ENCODE measurements at places on chromosomes 12 and 14.

- no peak for DNase-seq
These were observed 72.9 kb downstream of the DDX51 start for GRCh38 chr12:132071040-132071810.

- DNase-seq: no peak
These were observed 67.8 kb downstream of the CHGA start for GRCh38 chr14:92990456-92991430.

DNA sequence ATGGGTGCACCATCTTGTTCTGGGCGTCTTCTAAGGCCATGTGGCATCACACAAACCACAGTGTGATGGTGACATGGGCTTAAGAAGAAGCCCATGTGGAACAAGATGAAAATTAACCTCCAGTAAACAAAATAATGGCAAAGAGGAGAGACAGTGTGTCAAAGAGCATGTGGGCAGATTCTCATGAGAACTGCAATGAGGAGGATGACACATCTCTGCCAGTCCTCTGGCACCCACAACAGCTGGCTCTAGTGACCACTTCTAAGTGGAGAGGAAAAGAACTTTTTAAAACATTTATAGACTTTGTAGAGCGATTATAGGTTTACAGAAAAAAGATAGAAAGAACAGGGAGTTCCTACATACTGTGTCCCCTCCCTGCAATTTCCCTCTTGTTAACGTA is 401.4 kb downstream of the ATP23 start:
- no peak for DNase-seq

GRCh38 chr12:32437095-32437515 is 37.7 kb downstream of the FGD4 start:
- DNase-seq: peak; percentile 97

- no peak for DNase-seq
These were observed 11.2 kb upstream of the RNU6-7 start for GRCh38 chr14:32190673-32191072.

DNA sequence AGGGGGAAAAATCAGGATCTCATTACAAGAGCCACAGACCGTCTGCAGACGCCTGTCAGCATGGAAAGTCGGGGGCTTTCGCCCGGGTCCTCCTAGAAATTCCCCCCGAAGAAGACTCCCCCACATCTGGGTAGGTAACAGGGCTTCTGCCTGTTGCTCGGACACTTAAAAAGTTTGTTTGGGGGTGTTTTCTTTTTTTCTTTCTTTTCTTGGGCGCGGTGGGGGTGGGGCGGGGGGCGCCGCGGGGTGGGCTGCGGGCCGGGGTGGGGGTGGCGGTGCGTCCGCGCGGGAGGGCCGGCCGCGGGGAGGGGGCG is 358 bp downstream of the ELK3 start:
- DNase-seq: no peak

- no peak for DNase-seq
These were observed 310.4 kb downstream of the KCNC2 start for GRCh38 chr12:74899031-74899829.

GRCh38 chr14:70803321-70804310 is 5.7 kb downstream of the MAP3K9 start:
- DNase-seq: no peak

GRCh38 chr14:92382677-92383076 is 59.7 kb downstream of the SLC24A4 start:
- peak; percentile 19 for DNase-seq

GRCh38 chr14:99781853-99782610 is 11.2 kb upstream of the EML1 start:
- no peak for DNase-seq

DNA sequence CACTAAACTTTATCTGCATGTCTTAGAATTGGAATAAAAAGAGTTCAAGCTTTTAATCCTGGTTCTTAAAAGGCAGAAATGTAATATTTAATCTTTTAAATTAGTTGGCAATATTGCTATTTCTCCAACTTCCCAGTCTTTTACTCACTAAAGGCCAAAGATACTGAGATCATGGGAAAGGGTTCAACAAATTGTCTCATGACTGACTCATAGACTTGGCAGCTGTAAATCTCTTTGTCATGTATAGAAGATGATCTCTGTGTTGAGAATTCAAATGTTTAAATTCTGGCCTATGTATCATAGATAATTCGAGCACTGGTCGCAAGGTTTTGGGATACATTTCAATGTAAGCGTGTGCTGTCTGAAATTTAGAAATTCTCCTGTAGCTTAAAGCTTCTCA is 40.1 kb upstream of the STRAP start:
- DNase-seq: no peak

DNA sequence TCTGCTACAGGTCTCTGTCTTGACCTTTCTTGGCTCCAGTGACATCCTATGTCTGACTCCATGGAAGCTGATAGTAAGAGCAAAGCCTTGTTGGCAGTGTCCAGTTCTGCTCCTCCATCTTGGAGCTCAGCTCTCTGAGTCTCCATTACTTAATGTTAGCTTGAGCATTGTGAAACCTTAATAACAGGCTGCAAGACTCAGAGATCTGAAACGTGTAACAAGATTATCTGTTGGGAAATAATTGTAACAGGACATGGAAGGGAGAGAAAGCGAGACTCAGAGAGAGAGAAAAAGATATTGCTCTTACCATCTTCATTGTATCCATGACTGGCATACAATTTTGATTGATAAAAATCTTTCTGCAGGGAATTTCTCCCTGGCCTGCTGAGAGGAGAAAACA is 1365.7 kb downstream of the AACS start:
- no peak for DNase-seq

- DNase-seq: no peak
These were observed 2.4 kb downstream of the NCOR2 start for GRCh38 chr12:124564971-124565491.

DNA sequence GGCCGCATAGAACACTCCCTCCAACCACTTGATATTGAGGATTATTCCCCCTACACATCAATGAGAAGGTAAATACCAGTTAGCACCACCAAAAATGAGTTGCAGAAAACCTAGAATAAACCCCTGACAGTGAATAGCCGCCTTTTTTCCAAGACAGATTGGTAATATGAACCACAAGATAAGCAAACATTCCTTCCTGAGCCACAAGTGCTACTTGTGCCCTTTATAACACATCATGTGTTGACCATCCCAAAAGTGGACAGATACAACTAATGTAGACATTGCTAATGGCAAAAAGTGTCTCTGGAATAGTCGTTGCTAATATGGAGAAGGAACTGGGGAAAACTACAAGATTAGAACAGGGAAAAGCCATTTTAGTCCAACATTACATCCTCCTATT is 17.2 kb downstream of the NOXRED1 start:
- no peak for DNase-seq

DNA sequence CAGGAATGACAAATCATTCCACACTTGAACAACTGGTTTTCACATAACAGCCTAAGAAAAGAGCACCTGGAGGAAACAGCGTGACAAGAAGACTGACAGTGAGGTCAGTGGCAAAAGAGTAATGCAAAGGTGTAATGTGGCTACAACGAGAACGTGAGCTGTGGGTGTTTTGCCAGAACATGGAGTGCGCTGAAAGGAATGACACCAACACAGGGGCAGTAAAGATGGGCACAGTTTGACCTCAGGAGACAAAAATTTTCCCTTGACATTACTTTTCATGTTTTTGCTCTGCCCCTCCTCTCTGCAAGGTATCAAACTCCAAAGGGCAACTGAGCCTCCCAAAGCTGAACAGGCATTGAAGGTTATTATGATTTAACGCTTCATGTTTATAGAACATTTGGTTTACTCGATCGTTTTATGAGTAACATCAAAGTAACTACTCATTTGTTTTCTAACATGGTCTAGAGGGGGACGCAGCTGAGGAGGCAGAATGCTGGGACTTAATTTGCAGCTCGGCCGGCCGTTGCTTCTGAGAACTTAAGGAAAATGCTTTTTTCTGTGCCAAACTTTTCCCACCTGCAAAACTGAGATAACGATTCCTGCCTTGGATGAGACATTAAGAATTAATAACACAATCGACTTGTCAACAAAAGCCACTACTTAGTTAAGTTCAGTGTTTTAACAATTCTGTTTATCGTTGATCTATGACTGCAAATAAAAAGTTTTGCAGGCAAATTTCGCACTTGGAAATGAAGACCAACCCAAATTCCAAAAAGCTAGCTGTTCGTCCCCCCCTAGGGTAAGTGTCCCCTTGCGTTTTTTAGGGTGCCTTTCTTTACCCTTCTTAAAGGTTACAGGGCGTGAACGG is 954 bp downstream of the HAUS4 start:
- DNase-seq: peak; percentile 79

DNA sequence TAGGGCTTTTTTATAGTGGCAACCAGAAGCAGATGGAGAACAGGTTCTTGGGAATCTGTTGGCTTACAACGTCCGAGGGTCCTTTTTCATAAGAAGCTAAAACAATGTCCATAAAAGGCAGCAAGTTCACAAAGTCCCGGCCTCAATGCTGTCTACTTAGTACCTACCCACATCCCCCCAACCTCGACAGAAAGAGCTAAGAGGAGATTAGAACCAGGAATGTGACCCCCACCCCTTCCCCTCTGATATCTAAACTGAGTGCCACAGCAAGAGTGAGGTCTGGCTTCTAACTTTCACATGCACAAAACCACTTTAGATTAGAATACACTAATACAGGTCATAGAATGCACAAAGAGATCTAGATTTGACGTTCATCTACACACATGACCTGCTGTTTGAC is 4.5 kb downstream of the DPF3 start:
- no peak for DNase-seq

DNA sequence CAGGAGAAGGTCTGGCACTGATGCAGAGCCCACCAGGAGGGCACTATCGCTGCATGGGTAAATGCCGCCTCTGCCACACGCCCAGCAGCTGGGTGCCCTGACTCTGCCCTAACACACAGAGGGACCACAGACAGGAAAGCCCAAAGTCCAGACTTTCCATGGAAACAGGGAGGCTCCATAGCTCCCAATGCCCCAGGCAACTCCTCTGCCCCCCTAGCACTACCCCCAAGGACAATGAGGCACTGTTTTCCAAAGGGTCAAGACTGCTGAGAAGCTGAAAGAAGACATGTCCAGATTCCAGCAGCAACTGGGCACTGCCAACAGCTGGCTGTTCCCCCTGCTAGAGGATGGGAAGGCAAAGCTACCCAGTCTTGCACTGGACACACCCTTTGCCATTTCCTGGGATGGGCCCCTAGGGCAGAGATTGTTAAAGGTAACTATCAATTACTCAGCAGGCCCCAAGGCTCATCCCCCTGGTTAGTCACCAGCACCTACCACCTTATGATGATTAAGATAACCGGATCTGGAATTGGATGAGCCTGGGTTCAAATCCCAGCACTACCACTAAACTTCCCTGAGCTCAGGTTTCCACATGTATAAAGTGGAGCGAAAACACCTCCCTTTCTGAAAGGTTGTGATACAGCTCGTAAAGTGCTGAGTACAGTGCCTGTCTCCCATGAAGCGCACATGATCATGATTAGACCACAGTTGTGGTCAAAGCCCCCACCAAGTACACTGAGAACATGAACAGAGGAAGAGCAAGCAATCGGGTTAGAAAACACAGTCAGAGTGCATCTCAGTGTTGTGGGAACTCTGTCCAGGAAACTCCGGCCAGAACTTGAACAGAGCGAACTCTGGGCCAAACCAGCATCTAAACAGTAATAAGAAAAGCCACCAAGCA is 3.3 kb downstream of the PXN start:
- peak; percentile 80 for DNase-seq

GRCh38 chr12:74957231-74957630 is 252.4 kb downstream of the KCNC2 start:
- no peak for DNase-seq

DNA sequence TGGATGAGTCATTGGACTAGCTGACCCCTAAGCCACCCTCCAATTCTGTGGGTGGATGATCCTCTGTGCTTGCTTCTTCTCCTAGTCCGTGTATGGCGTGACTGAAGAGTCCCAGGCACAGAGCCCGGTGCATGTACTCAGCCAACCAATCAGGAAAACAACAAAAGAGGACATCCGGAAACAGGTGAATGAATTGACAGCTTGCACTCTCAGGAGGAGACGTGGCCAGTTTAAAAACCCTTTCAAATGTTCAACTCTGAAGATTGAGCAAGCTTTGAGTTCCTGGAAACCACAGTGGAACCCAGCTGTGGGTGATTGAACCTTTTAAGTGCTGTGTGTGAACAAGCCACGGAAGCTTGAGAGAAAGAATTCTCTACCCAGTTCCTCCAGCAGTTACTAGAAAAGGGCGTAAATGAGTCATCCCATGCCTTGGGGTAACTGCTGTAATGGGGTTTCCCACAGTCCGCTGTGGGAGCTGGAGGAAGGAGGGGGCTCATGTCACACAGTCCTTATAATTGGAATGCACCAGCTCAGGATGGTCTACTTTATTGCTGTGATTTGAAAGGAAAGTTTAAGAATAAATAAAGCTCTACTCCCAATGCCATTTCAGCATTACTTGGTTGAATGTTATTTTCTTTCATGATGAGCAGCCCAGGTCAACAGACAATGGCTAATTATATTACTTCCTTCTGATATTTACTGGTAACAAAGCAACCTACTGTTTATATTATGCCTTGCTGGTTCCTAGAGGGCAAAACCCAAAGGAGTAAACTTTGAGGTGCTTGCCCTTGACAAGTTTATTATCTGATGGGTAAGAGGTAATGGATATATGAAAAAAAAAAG is 417.0 kb downstream of the DPF3 start:
- no peak for DNase-seq

GRCh38 chr14:22519877-22520685 is 68.9 kb downstream of the DAD1 start:
- no peak for DNase-seq

- DNase-seq: no peak
These were observed 4.0 kb downstream of the KRT1 start for GRCh38 chr12:52676163-52676562.

DNA sequence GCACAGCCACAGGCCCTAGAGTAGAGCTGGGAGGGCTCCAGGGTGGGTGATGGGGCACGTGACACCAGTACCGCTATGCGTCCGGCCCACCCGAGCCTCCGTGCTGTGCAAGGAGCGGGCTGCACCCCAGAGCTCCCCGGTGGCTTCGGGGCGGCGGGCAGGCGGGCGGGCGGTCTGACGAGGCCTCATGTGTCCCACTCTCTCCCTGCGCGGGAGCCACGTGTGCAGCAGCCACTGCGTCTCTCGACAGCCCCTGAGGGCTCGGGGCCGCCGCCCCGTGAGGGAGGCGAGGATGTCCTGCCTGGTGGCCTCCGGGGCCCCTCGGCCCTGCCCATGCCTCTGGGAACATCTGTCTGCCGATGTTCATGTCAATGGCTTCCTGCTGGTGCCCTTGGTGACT is 51.2 kb upstream of the FBRSL1 start:
- DNase-seq: no peak

Data from PC-9 (cell line).